Umbilical cord (tissue), 2 donors: ENCODE measurements at places on chromosomes 11 and 22.
A peak's percentile ranks its signal among the peaks of the same experiment; 100 is the strongest.

GRCh38 chr11:124737638-124738305, 2.0 kb upstream of the NRGN start:
- DNase-seq, result no peak

- DNase-seq, result peak; percentile 89
Observed at GRCh38 chr11:62542750-62543567, 3.6 kb downstream of the AHNAK start.

GRCh38 chr11:107427569-107428180, 29.9 kb downstream of the CWF19L2 start:
- no peak for DNase-seq

- DNase-seq, result no peak
Observed at GRCh38 chr22:50025993-50026392, 13.4 kb upstream of the IL17REL start.

DNA sequence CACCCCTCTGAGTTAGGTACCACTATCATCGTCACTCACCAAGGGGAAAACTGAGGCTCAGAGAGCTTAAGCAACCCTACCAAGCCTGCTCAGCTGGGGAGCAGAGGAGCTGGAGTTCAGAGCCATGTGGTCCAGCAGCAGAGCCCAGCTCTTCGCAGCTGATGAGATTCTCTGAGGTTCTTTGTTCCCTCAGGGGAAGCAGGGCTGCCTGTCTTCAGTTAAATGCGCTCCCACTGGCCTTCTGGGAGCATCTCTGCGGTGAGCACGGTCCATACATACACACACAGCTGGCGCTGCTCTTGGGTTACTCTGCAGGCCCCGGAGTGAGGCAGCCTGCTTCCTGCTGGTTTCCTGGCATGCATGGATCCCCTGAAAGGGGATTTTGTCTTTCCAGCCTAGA, 5.2 kb upstream of the PTGDR2 start:
- no peak for DNase-seq

GRCh38 chr22:44645083-44645482, 56.9 kb upstream of the PRR5 start:
- no peak for DNase-seq

DNA sequence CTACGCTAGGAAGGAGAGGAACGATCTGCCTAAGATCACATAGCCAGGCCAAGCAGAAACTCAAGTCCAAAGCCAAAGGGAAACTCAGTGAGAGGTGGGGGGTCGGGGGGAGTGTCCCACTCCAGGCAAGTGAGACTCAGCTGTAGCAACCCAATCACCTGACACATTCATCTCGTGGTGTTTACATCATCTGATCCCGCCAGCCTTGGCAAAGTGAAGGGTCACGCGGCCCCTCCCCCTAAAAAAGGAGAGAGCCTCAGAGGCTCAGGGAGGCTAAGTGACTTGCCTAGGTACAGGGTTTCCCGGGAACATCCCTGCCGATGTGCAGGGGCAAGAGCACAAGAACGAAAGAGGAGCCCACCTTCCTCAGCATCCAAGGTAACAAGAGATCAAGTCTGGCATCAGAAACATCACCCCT, 21.5 kb downstream of the MYH9 start:
- no peak for DNase-seq

GRCh38 chr11:6285019-6285418, 25.4 kb downstream of the CCKBR start:
- no peak for DNase-seq

DNA sequence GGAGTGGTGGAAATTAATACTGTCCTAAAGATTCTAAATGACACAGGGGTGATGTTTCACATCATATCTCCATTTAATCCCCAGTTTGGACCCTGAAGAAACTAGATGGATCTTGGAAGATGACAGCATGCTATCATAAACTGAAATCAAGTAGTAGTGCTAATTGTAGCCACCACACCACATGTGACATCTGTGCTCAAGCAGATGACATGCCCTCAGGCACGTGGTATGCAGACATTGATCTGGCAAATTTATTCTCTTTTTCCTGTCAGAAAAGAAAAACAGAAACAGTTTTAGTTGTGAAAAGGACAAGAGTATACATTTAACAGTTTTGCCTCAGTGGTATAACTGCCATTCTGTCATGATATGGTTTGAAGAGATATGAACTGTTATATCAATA, 52.9 kb upstream of the PGR start:
- DNase-seq, result no peak

DNA sequence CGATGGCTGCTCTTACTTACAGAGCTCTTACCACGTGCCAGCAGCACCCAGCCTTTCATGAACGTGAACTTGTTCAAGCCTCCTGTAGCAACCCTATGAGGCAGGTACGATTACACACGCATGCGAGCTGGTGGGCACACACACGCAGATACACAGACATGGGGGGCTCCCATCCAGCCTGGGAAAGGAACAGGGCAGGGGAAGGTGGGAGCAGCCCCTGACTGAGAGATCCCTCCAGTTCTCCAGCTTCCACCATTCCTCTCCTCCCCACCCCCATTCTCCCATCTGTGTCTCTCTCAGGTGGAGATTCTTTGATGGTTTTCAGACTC, 37.6 kb upstream of the WNT11 start:
- DNase-seq, result no peak

GRCh38 chr11:104124979-104125378, 39.0 kb downstream of the PDGFD start:
- DNase-seq, result no peak

DNA sequence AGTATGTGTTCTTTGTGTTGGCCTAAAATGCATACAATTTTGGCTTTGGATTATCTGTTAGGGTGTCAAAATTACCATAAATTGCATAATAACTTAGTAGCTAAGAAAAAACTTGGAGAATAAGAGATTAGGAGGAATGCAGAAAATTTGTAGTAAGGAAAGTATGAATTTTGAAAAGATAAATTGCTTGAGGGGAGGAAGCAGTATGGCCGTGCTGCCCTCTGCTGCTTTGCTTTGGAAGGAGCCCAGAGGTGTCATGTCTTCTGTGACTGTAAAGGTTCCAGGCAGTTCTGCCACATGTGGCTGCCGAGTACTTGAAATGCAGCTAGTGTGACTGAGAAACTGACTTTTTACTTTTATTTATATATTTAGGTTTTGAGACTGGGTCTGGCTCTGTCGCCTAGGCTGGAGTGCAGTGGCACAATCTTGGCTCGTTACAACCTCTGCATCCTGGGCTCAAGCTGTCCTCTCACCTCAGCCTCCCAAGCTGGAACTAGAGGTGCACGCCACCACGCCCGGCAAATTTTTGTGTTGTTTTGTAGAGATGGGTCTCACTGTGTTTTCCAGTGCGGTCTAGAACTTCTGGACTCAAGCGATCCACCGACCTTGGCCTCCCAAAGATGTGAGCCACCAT, 1.8 kb downstream of the ADSL start:
- peak; percentile 54 for DNase-seq

DNA sequence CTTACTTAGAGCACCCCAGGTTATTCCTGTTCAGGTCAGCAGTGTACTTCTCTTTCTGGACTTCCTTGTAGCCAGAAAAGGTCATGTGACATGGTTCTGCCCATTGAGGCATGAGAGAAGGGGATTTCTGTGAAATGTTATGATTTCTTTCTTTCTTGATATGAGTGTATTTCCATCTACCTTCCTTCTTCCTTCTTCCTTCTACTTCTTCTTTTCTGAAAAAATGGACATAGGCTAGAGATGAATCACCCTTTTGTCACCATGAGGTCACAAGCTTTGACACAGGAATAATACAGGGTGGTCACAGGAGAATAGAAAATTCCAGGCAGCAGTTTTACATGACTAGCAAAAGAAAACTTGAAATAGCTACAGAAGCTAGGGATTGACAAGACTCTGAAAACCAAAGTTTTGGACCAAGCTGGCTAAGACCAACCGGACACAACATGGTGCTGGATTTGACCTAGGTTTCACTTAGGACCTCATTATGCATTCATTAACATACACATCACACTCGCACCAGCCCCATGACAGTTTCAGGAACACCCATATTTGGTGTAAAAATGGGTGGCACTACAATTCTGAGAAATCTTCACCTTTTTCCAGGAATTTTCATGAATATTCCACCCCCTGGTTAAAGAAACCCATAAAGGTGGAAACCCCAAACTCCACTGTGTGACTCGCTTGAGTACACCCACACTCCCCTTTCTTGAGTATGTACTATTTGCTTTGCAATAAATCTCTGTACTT, 21.2 kb upstream of the MAP6 start:
- DNase-seq, result no peak

- DNase-seq, result no peak
Observed at GRCh38 chr11:2898366-2899079, 12.9 kb upstream of the CDKN1C start.

DNA sequence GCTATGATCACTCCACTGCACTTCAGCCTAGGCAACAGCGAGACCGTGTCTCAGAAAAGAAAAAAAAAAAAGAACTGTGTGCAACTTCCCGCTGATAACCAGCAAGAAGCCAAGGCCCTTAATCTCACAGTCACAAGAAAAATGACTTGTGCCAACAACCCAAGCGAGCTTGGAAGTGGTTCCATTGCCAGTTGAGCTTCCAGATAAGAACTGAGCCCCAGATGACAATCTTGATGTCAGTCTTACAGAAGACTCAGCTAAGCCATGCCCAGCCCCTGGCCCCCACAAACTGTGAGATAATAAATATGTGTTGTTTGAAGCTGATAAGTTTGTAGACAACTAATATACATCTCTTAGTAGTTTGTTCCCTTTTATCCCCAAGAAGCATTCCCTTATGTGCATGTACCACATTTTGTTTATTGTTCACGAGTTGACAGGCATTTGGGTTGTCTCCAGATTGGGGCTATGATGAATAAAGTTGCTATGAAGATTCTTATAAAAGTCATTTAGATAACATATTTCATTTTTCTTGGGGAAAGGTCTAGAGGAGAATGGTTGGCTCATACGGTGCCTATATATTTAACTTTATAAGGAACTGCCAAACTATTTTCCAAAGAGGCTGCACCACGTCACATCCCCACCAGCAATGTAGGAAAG, 85.9 kb downstream of the TIMP3 start:
- peak; percentile 75 for DNase-seq

GRCh38 chr11:106961518-106961917, 56.8 kb downstream of the GUCY1A2 start:
- DNase-seq, result peak; percentile 81

DNA sequence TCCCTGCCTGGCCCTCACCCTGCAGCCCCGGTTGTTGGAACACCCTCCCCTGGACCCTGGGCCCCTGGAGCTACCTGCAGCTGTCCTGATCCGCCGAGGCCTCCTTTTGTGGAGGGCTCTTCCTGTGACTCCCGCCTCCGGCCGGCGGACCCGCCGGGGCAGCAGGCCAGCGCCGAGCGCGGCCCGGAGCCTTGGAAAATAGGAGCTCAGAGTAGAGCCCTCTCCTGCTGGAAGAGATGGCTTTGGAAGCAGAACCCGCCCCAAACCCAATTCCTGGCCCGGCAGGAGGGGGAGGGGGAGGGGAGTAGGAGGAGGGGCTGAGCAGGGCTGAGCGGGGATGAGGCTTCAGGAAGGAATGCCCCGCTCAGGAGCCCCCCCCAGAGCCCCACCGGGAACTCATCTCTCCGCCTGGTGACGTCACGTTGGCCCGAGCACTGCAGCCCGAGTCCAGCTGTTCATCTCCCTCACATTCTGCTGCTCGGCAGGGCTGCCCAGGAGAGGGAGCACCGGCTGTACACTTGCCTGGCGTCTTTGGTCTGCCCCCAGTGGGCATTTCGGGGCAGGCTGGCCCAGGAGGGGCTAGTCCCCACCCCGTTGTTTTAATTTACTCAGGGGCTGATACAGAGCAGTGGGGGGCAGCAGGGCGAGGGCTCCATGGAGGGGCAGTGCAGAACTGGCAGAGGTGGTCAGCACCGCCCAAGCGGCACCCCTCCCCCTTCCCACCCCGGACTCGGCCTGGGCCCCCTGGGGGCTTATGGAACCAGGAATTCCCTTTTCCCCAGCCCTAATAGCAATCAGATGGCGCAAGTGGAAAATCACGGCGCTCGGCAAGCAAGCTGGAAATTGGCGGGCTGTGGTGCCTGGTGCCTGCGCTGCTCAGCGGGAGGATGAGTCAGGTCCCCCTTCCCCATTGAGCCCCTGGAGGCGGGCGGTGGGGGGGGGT, at the start of gene MRGPRF:
MRGPRF (minus strand) TSS at position 238 of the 943 bp plus-strand sequence. CDS start 3,345 bp downstream, outside the sequence.
- DNase-seq, result peak; percentile 91

DNA sequence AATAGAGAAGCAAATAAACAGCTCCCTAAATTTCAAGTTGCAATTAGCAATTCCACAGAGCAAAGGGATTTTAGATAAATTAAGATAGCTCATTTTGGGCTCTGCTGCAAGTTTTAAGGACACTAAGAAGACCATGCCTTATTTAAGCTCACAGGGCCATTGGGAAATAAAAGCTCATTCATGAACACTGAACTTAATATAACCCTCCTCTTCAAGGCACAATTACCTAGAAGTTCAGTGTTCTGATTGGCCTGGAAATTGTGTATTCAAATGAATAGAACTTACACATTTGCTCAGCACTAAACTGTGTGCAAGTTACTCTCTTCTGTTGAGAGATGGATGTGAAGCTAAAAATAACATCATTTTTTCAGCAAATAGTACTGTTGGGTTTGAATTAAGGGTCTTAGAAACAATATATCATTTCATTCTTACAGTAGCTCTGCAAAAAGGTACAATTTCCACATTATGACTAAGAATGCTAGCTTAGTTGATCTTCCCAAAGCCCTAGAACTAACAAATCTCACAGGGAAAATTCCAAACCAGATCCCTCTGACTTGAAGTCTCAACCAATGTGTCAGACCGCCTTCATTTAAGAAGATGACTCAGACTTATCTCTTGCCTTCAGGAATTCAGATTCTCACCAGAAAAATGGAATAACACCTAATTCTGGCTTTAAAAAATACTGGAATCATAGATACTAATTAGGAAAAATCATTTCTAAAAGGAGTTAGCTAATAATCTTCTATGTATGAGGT, 87.4 kb upstream of the LRRC55 start:
- DNase-seq, result peak; percentile 84

DNA sequence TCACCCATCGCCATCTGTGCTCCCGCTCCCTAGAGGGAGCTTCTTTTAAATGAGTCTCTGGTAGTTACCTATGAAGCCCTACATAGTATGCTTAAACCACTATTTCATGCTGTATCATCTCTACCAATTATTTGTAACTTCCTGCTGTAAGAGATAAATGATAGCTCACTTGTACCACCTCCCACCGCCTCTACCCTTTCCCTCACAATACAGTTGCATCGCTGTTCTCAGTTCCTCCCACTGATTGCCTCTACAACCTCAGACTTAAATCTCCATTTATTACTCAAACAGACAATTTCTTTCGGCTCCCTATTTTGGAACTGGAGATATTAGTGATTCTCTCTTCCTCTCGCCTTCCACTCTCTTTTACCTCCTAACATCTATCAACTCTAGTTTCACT, 222.9 kb upstream of the ZC3H12C start:
- DNase-seq, result no peak

DNA sequence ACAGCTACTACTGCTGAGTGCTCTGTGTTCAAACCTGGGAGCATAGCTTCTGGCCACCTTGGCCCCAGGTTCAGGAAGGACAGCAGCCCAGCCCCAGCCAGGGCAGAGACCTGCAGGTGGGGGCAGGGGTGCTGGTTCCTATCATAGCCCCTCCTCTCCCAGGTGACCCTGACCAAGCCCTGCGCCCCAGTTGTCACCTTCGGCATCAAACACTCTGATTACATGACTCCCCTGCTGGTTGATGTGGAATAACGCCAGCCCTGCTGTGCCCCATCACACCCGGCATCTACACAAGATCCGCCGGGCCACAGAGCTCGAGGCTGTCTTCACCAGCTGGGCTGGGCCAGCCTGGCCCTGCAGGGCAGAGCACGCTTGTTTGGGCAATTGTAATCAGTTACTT, 6.9 kb downstream of the SCGB1C1 start:
- no peak for DNase-seq

- DNase-seq, result no peak
Observed at GRCh38 chr11:86175626-86176025, 68.9 kb upstream of the EED start.
